ENCODE measurements at places on chromosomes 16 and 17.

- DNase-seq, result no peak
These were observed 39.2 kb upstream of the IRF8 start for GRCh38 chr16:85859818-85860125.

DNA sequence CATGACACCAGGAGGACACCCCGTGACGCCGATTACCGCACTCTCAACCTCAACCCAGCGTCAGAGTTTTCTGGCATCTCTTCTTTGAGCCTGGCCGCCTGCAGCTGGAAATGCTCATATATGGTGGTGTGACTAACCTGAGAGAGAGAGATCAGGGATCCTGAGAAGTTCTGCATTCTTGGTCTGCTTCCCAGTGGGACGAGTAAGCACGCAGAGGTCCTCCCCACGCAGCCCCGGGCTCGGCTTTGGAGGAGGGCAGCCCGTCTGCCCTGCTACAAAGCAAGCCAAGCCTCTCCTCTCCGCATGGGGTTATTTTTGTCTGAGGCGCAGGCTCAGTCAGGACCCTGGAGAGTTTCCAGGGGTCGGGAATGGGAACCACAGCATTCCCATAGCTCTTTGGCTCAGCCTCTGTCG, 16.5 kb downstream of the CRISPLD2 start:
- DNase-seq, result no peak

DNA sequence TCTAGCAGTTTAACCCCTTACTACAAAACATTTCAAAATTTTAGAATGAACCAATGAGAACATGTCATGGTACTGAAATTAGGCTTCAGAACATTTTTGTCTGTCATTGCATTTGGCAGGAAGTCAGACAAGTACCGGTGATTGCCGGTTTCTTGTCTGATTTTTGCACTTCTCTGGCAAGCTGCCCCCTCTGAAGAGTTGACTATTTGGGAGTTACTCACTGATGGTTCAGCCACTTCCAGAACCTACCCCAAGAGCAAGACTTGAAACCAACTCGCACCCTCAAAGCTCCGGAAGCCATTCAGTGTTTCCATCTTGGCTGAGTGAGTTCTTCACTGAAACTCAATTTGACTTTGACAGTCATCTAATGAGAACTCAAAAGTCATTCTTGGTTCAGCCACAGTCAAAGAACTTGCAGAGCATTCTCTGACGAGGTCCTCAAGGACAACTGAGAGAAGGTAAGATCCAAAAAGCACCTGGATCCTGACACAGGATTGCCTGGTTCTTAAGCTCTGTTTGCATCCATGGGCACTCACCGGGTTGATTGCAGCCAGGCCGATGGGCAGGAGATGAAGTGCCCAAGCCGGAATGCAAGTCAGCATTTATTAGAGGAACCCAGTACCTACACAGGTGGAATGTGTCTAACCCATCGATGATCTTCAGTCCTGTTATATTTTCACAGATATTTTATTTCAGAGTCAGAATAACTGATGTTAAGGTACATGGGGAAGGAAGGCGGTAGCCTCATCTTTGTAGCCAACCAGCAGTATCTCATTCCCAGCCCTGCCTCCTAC, 93.6 kb downstream of the USP22 start:
- DNase-seq, result no peak

DNA sequence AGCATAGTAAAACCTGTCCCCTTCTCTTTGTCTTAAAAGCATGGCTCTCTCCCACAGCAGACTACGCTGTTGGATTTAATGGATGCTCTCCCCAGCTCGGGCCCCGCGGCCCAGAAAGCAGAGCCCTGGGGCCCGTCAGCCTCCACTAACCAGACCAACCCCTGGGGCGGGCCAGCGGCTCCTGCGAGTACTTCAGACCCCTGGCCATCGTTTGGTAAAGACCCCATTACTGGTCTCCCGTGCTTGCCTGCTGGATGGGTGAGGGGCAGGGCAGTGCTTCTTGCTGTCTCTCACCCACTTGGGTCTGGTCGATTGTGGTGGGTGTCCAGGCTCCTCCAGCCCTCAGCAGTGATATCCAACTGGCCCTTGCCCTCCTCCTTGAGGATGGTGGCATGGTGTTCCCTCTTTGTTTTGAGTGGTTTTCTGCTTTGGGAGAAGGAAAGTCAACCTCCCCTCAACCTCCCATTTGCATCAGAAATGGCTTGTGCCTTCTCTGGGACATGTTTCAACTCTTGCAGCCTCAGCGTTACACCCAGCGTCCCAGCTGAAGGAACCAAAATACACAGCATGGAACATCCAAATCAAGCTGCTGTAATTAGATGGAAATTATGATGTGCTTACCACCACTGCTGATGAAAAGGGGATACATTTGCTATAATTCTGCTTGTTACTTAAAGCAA, 49.3 kb downstream of the B9D1 start:
- DNase-seq, result no peak

- DNase-seq, result no peak
These were observed 102.8 kb upstream of the SEC14L1 start for GRCh38 chr17:77037943-77038342.

GRCh38 chr17:16419929-16420271, 4.5 kb downstream of the TRPV2 start:
- DNase-seq, result no peak

GRCh38 chr16:57749101-57749692, 13.6 kb downstream of the KATNB1 start:
- no peak for DNase-seq

DNA sequence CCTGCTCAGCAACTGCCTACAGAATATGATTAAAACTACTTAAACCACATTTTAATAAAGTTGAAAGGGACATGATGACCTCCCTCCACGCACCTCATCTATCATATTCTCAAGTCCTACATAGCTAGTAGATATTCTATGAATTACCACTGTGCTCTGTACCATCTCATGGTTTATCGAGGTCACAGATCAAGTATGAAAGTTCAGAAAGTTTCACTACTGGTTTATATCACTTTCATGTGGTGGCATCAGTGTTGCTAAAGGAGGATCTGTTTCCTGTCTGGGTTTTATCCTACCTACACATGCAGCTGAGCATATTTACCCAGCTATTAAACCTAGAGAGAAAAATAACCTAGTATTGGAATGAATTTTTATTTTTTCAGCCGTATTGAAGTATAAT, 214.9 kb upstream of the MON1B start:
- DNase-seq, result peak; percentile 1

DNA sequence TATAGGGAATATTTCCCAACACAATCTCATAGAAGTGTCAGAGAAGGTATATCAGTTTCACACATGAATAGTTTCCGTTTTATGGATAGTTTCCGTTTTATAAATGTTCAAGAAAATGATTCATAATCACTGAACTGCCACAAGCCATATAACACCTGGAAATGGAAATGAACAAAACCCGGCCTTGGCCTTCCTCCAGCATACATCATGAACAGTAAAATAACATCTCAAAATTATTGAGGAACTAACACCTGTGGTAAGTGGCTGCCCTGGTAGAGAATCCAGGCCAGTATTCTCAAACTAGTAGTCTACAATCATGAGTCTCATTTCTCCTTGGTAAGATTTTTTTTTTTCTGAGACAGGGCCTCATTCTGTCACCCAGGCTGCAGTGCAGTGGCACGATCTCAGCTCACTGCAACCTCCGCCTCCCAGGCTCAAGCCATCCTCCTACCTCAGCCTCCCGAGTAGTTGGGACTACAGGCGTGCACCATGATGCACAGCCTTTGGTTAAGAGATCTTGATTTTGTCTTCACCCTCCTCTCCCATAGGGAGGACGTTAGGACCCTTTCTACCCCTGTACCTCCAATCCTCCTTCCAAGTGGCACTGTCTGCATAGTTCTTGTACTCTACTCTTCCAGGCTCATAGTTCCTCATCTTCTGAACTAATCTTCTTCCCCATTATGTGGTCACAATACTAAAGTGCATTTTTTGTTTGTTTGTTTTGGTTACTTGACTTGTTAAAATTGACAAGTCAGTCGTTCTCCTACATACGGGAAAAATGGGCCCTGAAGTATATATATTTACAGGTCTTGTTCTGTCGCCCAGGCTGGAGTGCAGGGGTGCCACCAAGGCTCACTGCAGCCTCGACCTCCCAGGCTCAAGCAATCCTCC, 15.0 kb upstream of the RGS9 start:
- no peak for DNase-seq

Data from GM18507 (cell line).